ENCODE measurements at places on chromosomes 7 and 10.

DNA sequence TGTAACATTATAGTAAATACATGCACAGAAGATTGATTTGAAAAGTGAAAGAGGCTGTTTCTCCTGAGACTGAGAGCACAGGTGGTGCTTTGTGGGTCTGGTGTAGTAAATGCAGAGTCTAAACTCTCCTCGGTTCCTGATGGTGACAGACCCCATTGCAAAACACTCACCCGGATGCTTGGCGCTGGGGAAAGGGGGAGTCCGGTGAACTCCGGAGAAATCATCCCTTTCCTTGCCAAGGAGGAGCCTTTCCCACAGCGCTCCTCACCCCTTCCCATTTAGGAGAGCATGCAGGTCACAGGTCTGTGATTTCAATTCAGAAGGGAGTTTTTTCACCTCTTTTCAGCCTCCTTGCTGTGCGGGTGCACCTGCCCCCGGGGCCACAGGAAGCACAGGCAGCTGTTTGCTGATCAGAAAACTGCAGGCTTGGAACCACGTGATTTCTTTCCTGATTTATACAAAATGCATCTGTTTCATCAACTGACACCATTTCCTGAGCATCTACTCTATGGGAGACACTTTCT lies 75.6 kb upstream of the LYZL2 start:
- no peak for DNase-seq

DNA sequence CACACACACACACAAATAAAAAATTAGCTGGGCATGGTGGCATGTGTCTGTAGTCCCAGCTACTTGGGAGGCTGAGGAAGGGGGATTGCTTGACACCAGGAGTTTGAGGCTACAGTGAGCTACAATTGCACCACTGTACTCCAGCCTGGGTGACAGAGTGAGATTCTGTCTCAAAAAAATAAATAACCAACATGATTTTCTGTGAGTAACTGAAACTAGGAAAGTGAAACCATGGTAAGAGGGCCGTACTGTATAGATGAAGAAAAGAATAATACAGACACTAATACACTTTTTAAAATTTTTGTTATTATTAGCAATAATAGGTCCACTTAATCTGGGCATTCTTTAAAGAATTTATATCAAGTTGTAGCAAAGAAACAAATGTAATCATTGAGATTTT lies 170.9 kb downstream of the HGF start:
- DNase-seq, result no peak

DNA sequence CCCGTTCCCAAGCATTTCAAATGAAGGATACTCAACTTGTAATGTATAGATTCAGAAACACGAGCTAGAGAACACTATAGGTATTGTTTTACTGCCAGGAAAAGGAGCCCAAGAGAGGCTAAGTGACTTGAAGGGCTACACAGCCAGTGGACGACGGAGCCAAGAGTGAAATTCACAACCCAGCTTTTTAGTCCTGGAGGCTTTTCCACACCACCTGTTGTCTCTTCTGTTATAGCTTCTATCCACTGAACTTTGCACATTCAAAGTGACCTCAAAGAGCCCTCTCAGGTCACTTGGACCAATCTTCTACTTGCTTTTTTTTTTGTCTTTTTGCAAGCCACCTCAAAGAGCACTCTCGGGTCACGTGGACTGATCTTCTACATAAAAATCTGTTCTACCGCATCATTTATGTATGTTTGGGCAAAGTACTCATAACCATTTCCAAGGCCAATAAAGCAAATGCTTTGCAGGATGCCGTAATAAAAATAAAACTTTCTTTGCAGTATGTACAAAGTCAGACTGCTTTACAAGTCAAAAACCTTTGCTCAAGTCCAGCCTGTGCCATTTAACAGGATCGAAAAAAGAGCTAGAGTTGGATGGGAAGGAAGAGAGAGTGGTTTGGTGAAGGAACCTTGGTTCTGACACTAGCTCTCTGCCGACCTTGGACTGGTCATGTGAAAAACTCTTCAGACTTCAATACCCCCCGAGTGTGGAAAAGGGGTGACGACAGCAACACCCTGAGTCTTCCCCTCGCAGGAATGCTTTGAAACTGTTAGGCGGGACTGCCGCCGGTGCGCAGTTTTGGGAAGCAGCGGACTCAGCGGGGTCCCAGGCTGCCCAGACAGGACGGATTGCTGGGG lies 821 bp downstream of the SLC35B4 start:
- DNase-seq, result no peak

- DNase-seq, result no peak
These were observed 33.5 kb downstream of the ALOX5 start for GRCh38 chr10:45407542-45407941.

- no peak for DNase-seq
These were observed 237.9 kb downstream of the FRMD4A start for GRCh38 chr10:14092799-14093198.

GRCh38 chr7:108407676-108408075 lies 48.6 kb downstream of the NRCAM start:
- no peak for DNase-seq

DNA sequence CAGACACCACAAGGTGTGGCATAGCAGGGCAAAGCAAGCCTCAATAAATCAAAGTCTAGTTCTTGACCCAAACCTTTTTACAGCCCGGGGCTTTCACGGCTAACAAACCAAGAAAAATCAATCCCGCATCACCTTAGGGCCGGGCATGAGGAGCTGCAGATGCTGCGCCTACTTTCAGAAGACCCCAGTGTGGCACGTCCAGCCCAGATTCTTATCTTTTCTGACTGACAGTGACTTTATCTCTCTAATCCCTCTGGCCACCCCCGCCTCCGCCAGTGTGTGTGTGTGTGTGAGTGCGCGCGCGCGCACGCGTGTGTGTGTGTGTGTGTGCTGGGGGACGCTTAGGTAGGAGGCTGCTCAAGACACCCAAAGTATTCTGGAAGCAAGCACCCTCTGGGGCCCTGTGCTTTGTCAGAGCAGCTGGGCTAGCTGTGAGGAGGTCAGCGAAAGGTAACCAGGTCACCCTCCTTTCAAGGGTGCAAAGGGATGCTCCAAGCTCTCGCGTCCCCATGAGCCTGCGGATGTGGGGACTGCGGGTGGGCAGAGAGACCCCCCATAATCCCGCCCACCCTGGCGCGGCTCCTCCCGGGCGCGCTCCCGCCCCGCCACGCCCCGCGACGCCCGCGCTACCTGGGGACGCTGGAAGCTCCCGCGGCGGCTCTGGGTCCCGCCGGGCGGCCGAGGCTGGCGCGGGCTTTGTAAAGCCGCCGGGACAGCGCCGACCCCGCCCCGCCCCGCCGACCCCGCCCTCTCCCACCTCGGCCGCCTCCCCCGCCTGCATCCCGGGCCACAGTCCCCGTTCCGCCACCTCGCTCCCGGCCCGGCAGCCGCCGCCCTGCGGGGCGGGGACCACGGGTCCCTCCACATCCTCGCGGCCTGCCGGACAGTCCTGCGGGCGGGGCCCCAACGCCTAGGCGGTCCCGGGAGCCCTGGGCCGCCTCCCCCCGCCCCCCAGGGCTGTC lies 57.1 kb upstream of the RHOBTB1 start:
- peak; percentile 88 for DNase-seq

- no peak for DNase-seq
These were observed 13.9 kb upstream of the CLEC2L start for GRCh38 chr7:139509535-139509934.

DNA sequence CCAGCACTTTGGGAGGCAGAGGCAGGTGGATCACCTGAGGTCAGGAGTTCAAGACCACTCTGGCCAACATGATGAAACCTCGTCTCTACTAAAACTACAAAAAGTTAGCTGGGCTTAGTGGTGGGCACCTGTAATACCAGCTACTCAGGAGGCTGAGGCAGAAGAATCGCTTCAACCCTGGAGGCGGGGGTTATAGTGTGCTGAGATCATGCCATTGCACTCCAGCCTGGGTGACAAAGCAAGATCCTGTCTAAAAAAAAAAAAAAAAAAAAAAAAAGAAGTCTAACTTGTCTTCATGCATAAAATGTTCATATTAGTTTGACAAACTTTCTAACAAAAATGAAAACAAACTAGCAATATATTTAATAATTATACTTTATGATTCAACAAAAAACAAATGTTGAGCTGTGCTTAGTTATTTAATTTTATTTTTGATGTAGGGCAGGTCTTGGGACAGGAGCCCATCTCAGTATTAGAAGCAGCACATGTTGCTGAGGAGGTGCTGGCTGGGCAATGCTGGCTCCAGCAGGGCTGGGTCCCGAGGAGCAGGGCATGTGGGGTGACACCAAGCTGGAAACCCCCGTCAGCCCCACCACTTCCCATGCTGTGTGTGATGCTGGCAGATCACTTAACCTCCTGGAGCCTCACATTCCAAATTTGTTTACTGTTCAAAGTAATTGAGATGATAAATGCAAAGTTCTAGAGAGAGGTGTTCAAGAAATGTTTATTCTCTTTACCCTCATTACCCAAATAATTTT lies 335.3 kb upstream of the KLF6 start:
- DNase-seq, result no peak

GRCh38 chr7:116251675-116252074 lies 41.3 kb downstream of the TES start:
- no peak for DNase-seq

GRCh38 chr10:104574838-104575237 lies 66.3 kb upstream of the SORCS3 start:
- peak; percentile 2 for DNase-seq

DNA sequence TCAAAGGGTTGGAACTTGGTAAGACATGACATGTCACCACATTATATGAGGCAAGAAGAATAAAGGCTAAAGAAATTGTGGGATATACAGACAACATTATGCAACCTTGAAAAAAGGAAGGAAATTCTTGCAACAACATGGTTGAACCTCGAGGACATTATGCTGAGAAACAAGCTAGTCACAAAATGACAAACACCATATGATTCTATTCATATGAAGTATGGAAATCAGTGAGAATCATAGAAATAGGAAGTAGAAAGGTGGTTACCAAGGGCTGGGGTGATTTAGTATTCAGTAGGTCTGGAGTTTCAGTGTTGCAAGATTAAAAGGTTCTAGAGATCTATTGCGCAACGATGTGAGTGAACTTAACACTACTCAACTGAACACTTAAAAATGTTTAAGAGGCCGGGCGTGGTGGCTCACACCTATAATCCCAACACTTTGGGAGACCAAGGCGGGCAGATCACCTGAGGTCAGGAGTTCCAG lies 126.9 kb upstream of the TBX20 start:
- no peak for DNase-seq

- peak; percentile 71 for DNase-seq
These were observed 36.6 kb upstream of the LRRC18 start for GRCh38 chr10:48976196-48976595.

DNA sequence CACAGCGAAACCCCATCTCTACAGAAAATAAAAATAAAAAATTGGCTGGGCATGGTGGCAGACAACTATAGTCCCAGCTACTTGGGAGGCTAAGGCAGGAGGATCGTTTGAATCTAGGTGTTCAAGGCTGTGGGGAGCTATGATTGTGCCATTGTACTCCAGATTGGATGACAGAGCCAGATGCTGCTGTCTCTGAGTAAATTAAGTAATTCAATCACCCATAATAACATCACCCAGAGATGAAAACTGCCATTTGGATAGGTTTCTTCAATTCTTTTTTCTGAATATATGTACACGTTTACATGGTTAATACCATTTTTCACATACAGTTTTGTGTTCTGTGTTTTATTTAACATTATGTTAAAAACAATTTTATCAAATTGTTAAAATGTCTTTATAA lies 79.3 kb downstream of the WIPF3 start:
- no peak for DNase-seq

GRCh38 chr10:47182934-47183703 lies 116.9 kb upstream of the GDF10 start:
- DNase-seq, result peak; percentile 31

- DNase-seq, result no peak
These were observed 29.3 kb downstream of the TNS3 start for GRCh38 chr7:47552621-47553020.

DNA sequence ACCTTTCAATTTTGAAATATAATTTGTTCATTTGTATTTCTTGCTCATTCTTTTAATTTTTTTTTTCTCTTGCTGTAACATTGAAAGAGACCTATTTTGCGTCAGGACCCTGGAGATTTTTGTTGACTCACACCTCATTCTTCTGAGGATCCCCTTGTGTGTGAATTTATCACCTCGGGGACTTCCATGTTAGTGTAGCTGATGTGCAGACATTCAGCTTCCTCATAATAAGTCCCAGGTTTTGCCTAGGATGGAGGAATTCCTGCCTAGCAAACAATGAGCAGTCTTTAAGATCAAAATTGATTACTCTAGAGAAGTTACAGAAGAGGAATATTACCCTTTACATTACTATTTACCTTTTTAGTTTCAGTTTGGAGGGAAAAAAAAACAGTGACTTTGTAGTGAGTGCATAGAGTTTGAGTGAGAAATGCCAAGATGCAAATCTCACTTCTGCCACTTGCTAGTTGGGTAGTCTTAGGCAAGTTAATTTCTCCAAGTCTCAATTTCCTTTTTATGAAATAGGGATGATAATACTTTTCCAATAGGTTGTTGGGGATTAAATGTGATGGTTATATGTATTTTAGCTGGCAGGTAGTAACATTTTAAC lies 14.3 kb downstream of the TES start:
- no peak for DNase-seq

GRCh38 chr7:148967602-148968001 lies 60.7 kb downstream of the PDIA4 start:
- no peak for DNase-seq

GRCh38 chr10:101467286-101467770 lies 113.4 kb downstream of the BTRC start:
- DNase-seq, result peak; percentile 60
